Kasumi-1 (cell line): ENCODE measurements at places on chromosomes 7 and 10.

GRCh38 chr10:13795653-13796555 lies 209.1 kb downstream of the PRPF18 start:
- DNase-seq = no peak

DNA sequence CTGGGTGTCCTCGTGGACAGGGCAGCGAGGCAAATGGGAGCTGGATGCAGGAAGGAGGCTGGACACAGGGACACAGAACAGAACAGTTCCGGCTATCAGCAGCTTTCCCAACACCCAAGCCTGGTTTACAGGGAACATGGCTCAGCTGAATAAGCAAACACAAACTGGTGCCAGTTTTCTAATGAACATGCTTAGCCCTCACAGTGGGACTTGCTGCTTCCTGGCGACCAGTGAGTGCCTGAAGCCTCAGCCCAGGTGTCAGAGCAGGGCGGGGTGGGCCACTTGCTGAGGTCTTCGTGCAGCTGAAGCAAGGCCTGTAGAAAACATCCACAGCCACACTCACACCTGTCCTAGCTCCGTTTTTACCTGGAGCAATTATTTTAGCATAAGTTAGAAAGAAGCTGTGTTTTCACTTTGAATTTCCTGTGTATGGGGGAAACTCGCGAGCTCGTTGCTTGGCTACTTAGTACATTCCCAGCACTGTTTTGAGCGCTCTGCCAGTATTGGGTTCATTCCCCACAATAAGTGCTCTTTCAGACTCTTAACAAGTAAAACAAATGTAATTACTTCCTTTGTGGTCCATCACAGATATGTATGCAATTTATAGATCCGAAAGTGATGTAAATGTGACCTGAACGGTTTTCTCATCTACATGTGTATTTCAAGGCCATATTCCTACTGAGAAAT lies 261.2 kb upstream of the SHH start:
- DNase-seq = no peak

DNA sequence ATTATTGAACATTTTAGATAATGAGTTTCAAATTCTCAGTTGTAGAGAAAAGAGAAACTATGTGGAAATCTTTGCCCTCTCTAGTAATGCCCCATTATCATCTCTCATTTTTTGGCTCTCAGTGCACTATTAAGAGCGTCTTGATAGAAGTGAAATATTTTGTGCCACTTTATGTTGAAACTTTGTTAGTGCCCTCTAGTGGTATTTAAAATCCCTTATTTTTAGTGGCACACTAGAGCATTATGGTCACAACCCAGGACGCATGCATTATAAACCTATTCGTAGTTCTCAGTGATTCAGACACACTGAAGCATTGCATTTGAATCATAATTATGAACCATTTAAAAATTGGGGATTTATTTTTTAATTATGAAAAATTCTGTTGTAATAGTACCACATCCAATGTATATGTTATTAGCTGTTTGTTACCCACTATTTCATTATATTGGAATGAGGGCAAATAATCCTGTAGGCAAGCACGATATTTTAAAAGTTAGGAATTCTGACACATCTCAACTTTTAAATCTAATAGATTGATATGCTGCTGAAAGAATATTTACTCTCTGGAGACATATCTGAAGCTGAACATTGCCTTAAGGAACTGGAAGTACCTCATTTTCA lies 21.9 kb downstream of the PDCD4 start:
- DNase-seq = peak; percentile 91

GRCh38 chr7:2151237-2151636 lies 81.5 kb downstream of the MAD1L1 start:
- DNase-seq = no peak

- DNase-seq = no peak
Measured at GRCh38 chr10:75432176-75432575, 752 bp downstream of the LRMDA start.

- DNase-seq = no peak
Measured at GRCh38 chr7:151891753-151892152, 14.8 kb upstream of the PRKAG2 start.

DNA sequence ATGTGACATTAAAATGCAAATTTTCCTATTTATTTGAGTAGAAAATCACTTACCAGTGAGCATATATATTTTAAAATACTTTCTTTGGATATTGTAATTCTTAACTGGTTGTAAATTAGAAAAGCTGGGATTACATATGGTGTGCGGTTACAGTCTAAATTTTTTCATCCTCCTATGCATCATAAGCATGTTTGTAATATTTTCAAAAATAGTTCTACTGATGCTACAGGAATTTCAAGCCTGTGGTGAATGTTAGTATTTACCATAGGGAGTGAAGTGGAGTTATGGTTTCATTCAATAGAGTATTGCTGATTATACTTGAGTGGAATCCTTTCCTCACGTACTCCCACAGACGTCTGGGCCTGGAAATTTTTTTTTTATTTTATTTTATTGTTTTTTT lies 34.6 kb upstream of the ST7 start:
- DNase-seq = no peak

GRCh38 chr7:140517546-140518369 lies 38.5 kb upstream of the MKRN1 start:
- DNase-seq = peak; percentile 87

DNA sequence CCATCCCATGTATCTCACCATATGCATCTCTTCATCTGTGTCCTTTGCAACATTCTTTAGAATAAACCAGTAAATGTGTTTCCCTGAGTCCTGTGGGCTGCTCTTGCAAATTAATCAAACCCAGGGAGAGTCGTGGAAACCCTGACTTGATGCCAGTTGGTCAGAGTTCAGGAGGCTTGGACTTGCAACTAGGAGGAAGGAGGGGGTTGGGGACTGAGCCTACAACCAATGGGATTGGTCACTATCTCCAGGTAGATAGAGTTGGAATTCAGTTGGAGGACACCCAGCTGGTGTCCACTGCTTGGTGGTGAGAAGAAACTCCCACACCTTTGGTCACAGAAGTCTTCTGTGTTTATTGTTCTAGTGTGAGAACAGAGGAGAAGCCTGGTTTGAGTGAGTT lies 38.3 kb upstream of the PRKCQ start:
- DNase-seq = no peak

DNA sequence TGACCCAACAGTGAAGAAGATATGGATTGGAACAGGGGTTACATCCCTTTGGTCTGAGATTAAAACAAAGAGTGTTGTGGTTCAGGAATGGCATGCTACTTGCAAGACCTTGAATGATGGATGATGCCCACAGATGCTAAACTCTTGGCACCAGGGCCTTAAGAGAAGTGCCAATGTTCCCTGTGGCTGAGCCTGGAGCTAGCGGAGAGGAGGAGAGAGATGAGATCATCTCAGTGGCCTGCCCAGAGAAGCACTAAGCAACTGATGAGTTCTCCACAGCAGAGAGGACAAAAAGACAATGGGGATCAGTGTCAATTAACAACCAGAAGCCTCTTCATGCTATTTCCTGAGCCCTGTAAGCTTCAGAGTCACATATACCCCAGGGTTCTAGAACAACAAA lies 97.8 kb downstream of the ELAPOR2 start:
- DNase-seq = no peak

GRCh38 chr7:65475734-65476319 lies 102.2 kb downstream of the ZNF92 start:
- DNase-seq = no peak

- DNase-seq = no peak
Measured at GRCh38 chr7:91310830-91311460, 46.7 kb downstream of the FZD1 start.

DNA sequence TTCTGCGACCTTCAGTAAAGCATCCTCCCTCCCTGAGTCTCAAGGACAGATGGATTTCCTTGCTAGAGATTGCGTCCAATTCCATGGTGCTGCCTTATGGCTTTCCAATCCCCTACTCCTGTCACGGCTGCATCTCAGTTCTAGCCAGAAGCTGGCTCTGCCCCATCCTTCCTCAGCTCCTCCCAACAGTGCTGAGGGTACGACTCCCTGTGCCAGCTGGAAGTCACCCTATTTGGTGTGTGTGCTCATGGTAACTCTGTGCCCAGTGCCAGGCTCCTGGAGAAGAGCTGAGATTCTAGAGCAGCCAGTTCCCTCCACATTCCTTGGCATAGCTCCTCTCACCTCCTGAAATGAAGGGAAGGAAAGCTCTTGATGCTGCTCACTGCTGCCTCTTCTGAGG lies 185.0 kb upstream of the PODXL start:
- no peak for DNase-seq

- no peak for DNase-seq
Measured at GRCh38 chr10:91296471-91296870, 76.0 kb downstream of the PCGF5 start.

GRCh38 chr10:50575477-50576244 lies 48.1 kb downstream of the SGMS1 start:
- DNase-seq = no peak

GRCh38 chr7:47685712-47686376 lies 103.9 kb upstream of the TNS3 start:
- DNase-seq = no peak

DNA sequence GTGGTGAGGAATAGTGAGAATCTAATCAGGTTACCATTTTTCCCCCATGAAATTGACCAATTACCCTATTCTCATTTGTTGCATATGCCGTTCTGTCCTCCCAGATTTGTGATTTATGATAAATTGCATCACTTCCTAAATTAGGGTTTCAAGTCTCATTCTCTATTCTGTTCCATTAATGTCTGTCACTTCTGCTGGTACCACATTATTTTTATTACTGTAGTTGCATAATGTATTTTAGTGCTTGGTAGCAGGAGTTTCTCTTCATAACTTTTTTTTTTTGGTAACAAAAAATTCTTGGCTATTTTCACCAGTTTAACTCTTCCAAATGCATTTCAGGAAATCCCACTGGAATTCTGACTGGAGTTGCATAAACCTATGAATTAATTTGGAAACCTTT lies 44.0 kb upstream of the FAM133B start:
- peak; percentile 48 for DNase-seq

DNA sequence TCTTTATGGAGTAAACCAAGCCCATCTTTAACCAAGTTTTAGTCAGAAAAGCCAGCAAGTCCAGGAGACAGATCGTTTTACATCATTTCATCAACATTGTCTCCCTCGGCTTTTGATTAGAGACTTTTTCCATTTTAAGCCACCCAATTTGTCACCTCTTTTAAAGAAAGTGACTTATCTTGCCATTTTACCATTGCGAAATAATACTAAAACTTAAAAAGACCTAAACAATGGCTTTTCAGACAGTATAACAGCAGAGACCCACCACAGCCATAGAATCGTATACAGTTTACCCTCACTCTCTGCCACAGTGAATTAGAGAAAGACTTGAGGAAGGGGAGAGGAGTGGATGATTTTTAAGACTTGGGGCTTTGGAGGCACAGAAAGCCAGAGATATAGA lies 359.7 kb upstream of the C7orf33 start:
- no peak for DNase-seq

GRCh38 chr7:127419196-127419595 lies 26.7 kb upstream of the ZNF800 start:
- DNase-seq = no peak

- DNase-seq = peak; percentile 72
Measured at GRCh38 chr7:118153551-118154177, 30.3 kb upstream of the LSM8 start.

DNA sequence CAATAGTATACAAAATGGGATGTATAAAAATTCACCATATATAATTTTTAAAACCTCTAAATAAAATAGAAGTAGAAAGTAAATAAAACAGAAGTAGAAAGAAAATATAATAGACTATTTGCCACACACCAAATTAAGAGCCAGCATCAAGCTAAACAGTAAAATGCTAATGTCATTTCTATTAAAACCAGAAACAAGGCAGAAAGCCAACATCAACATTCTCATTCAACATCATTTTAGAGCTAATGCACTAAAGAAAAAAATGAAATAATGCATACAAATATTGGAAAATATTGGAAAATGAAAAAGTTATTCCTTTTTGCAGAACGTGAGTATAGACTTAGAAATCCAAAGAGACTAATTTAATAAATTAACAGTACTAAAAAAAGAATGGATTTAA lies 23.4 kb upstream of the RELN start:
- DNase-seq = no peak

DNA sequence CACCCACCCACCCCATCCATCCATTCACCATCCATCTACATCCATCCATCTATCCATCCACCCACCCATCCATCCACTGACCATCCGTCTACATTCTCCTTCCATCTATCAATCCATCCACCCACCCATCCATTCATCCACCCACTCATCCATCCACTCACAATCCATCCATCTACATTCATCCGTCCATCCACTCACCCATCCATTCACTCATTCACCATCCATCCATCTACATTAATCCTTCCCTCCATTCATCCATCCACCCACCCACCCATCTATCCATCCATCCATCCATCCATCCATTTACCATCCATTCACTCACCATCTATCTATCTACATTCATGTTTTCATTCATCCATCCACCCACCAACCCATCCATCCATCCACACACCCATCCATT lies 292.5 kb downstream of the ADARB2 start:
- no peak for DNase-seq

GRCh38 chr10:63169624-63170023 lies 36.5 kb downstream of the NRBF2 start:
- DNase-seq = no peak

GRCh38 chr7:18317941-18318340 lies 177.6 kb upstream of the HDAC9 start:
- no peak for DNase-seq

- DNase-seq = no peak
Measured at GRCh38 chr10:131858583-131859340, 42.0 kb upstream of the PPP2R2D start.

DNA sequence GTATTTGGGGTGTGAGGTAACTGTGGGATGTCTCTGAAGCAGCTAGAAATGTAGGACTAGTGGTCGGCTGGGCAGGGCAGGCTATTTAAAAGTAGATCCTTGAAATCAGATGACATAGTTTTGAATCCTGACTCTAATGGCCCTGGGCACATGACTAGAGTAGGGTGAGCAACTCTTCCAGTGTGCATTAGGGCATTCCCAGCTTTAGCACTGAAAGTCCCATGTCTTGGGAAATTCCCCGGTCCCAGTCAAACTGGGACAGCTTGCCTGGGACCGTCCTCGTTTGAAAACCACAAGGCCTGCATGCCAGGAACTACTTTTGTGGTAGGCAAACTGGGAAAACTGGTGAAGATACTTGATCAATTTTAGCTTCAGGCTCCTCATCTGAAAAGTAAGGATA lies 255.3 kb downstream of the PTEN start:
- no peak for DNase-seq

GRCh38 chr10:62456611-62457101 lies 82.5 kb downstream of the ZNF365 start:
- no peak for DNase-seq

GRCh38 chr10:123404357-123404756 lies 250.2 kb downstream of the BUB3 start:
- DNase-seq = no peak

DNA sequence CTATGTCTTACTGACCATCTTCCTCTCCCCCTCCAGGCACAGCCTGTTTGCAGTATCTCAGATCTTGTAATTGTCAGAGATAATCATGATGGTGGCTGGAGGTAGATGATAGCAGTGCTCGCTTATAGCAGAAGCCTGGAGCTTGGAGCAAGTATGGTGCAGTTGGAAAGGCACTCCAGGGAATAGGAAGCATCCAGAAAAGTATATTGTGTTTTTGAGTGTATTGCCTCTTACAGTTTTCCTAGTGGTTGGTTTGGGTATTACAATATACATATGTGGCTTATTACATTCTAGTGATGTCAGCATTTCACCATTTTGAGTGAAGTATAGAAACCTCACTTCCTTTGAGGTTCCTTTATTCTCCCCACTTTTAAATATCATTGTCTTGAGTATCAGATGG lies 101.5 kb downstream of the STK31 start:
- peak; percentile 41 for DNase-seq
